Right renal pelvis (tissue), 4 donors: ENCODE measurements at places on chromosomes 3 and 15. TPM values are rescaled to one million over a fixed set of nuclear protein-coding genes. Genes with fewer than 3 reads are reported as not detected.

DNA sequence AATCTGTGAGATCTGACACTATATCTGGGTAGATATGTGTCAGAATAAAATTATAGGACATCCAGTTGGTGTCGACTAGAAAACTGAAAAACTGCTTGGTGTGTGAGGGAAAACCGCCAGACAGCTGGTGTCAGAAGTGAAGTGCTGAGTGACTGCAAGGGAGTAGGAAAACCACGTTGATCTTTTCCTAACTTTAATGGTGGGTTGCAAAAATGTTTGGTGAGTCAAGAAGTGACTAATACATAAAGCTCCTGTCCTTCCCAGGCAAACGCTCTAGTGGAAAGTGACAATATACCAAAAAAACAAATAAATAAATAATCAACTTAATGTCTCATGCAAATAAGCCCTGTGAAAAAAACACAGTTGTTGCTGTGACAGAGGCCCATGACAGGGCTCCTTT, 7.3 kb upstream of the CD96 start:
- DNase-seq = no peak

GRCh38 chr15:55824857-55825613, 82.1 kb upstream of the PRTG start:
- DNase-seq = no peak

- DNase-seq = no peak
Observed at GRCh38 chr3:16663854-16664712, 58.9 kb upstream of the DAZL start.

- no peak for DNase-seq
Observed at GRCh38 chr3:155093261-155093660, 13.1 kb downstream of the MME start.

DNA sequence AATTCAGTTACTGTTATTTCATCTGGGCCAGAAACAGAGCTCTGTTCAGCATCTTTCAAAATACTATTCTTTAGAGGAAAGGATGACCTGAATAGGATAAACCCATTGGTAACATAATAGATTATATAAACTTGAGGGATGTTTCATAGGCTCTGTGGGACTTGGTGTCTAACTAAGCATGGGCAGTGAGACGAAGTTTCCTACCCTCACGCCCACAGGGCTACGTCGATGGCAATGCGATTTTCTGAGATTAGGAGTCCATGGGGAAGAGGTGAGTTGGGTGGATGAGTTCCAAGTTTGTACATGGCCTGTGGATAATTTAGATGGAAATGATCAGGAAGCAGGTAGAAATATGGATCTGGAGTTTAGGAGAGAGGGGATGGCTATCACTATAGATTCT, 115.2 kb upstream of the TBL1XR1 start:
- DNase-seq = no peak

GRCh38 chr3:197335428-197336132, 37.2 kb upstream of the DLG1 start:
- no peak for DNase-seq

- DNase-seq = no peak
Observed at GRCh38 chr3:23665741-23666140, 140.0 kb upstream of the UBE2E1 start.

DNA sequence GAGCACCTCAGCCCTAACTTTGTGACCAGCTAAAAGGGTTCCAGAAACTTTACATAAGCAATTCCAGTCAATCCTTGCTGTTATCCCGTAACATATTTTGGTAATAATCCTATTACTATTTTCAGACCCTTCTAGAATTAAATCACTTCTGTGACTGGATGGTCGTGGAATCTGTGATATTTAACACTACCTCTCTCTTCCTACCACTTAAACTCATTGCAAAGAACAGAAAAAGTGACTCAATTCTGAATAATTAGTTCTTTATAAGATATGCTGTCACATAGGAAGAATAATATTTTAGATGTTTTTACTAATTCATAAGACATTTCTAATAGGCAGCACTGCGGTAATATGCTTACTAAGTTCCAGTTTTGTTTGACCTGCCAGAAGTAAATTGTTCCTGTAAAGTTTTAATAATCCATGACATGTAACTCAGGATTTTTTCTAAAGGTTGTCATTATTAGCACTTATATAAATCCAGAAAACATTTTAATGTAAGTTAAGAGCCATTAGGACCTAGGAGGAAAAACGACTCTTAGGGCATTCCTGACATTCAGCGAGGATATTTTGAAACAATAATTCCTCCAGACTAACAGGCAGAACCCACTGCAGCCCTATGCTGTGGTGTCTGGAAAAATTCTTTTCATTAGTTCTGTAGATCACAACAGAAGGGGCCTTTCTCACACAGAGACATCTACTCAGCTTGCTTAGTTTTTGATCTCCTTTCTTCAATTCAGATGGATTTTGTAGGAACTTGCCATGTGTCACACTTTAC, 113.3 kb upstream of the MBNL1 start:
- DNase-seq = no peak

DNA sequence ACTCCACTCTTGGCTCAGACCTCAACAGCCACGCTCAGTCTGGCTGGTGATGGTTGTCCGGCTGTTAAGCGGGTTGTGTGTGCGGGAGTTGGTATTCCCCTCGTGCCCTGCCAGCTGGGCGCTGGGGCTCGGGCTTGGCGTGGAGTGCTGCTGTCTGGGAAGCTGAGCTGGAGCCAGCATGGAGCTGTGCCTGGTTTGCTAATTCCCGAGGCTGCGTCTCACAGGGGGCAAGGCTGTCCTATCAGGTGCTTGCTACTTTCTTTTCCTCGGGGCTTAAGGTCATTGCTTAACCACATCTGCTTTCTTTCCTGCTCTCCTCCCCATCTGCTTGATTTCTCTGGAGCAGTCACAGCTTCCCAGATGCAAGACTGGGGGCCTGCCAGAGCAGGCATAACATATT, 29.9 kb downstream of the PDIA5 start:
- no peak for DNase-seq

DNA sequence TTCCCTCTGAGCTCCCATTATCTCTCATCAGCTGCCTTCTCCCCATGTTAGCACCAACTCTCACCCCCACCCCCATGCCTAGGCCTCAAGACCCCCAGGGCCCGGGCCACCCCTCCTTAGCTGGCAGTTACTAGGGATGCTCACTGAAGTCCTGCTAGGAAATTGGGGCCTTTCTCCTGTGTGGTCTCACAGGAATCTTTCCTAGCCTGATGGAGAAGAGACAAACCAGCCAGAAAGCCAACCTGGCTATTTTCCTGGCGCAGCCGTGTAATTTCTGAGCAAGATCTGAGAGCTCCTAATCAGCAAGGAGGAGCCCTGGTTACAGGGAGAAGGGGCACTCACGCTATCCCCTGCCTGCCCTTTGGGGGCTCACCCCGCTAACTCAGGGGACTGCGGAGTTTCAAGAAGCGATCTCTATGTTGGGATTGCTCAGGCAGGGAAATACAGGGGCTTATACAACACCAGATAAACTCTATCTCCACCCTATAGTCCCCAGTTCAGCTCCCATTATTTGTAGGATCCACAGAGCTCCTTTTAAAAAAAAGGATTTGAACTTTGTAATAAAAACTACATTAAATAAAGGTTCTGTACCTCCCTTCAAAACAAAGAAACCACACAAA, 25.2 kb downstream of the NR2F2 start:
- DNase-seq = peak; percentile 12

DNA sequence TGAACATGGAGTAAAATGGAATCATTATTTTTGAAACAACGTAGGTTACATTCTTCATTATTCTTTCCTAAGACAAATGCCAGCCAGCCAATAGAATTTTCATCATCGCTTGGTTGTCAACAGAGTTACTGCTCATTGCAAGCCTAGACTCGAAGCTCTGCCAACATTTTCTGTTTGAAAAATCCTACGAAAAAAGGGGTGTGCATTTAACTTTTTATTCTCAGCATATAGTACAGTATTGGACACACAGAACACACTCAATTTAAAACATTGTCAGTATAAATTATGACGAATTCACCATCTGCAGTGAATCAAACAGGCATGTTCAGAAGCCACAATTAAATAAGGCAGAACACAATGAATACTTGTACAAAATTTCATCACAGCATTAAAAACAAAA, 232.1 kb downstream of the NR1D2 start:
- no peak for DNase-seq

The REC114 gene
- not detected for polyA plus RNA-seq

The PLAAT1 gene
- polyA plus RNA-seq = 3.4 TPM

The KY gene
- polyA plus RNA-seq = 1.5 TPM

The TCF12 gene
- polyA plus RNA-seq = 138 TPM

The BFSP2 gene
- polyA plus RNA-seq = not detected

The RPL35A gene
- 1,756 TPM for polyA plus RNA-seq

The LMAN1L gene
- 0.10 TPM for polyA plus RNA-seq

The SH2D7 gene
- 0.65 TPM for polyA plus RNA-seq

The C3orf52 gene
- polyA plus RNA-seq = 5.1 TPM

The SMAD6 gene
- polyA plus RNA-seq = 27.9 TPM
